ENCODE measurements at places on chromosomes 7 and 10.

DNA sequence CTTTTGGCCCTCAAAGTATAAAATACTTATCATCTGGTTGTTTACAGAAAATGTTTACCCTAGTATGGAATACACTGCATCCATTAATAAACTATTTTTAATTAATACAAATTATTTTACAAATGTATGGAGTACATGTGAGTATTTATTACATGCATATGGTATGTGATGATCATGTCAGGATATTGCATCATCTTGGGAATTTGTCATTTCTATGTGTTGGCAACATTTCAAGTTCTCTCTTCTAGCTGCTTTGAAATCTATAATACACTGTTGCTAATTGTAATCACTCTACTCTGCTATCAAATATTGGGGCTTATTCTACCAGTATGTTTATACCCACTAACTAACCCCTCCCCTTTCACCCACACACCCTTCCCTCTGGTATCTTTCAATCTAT lies 103.9 kb upstream of the THSD7A start:
- DNase-seq: no peak

- no peak for DNase-seq
Measured at GRCh38 chr10:119161680-119162451, 3.6 kb downstream of the SFXN4 start.

DNA sequence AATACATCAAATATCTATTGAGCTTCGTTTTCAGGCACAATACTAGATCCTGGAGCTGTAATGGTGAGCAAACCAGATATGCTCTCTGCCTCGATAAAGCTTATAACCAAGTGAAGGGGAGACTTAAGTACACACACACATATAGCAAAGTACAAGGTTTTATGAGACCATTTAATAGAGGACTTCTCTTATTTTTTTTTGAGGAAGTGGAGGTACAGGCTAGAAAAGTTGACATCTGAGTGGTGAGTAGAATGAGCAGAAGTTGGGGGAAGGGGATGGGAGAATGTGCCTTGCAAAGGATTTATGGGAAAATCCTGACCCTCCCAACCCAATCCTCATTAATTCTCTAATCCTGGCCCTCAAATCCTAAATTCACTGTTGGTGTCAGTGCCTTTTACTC lies 7.7 kb downstream of the CCDC136 start:
- DNase-seq: no peak

DNA sequence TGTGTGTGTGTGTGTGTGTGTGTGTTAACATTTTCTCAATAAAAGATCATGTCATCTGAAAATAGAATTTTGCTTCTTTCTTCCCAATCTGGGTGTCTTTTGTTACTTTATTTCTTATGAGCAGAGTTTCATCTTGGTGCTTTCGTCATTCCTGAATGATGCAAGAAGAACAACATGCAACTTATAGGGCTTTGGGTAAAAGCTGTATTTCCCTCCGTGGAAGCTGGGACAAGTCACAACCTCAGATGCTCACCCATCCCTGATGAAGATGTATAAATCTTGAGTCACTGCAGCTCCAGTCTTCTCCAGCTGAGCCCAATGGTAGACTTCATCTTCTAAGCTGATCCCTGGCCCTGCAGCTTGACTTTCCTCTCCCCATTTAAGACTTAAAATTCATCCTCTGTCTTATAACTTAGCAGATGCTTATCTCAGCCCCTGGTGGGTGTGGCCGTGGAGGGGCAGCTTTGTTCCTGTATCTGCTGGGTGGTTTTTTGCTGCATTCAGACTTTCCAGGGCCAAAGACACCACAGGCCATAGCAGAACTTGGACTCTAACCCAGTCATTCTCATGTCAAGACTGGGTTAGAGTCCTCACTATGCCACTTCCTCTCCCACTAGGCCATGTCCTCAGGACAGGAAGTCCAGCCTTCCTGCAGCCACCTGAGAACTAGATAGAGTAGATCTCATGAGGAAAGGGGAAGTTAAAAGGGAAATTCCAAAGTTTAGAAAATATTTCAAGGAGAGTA lies 356.4 kb downstream of the TNS3 start:
- DNase-seq: no peak

GRCh38 chr7:152136686-152137085 lies 111.2 kb downstream of the GALNT11 start:
- no peak for DNase-seq

GRCh38 chr7:131225619-131226513 lies 101.8 kb upstream of the MKLN1 start:
- DNase-seq: no peak

GRCh38 chr7:74587435-74588126 lies 69.9 kb upstream of the GTF2I start:
- no peak for DNase-seq

GRCh38 chr7:64630496-64630895 lies 35.4 kb upstream of the ZNF107 start:
- no peak for DNase-seq

DNA sequence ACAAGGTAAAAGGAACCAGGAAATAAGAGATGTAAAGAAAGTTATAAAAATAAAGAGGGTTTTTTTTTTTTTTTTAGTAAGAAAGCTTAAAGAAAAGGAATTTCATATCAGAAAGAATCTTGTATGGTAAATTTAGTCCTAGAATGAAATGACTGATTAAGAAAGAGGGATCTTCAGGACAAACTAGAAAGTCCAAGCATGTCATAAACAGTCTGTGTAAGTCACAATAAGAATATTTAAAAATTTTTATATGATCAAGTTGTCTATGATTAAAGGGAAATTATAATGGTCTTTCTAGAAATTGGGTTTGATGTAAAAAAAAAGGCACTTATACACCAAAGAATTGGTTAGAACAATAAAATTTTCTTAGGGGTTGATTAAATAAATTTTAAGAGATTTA lies 289.5 kb downstream of the XPNPEP1 start:
- DNase-seq: no peak

GRCh38 chr7:128989961-128990360 lies 52.2 kb downstream of the IRF5 start:
- no peak for DNase-seq

- DNase-seq: no peak
Measured at GRCh38 chr10:89795840-89796239, 94.5 kb downstream of the KIF20B start.

- DNase-seq: no peak
Measured at GRCh38 chr7:3214090-3214413, 87.0 kb upstream of the SDK1 start.

- DNase-seq: no peak
Measured at GRCh38 chr7:55099821-55100543, 81.2 kb downstream of the EGFR start.

GRCh38 chr10:117399341-117400196 lies 24.3 kb upstream of the PDZD8 start:
- DNase-seq: no peak

DNA sequence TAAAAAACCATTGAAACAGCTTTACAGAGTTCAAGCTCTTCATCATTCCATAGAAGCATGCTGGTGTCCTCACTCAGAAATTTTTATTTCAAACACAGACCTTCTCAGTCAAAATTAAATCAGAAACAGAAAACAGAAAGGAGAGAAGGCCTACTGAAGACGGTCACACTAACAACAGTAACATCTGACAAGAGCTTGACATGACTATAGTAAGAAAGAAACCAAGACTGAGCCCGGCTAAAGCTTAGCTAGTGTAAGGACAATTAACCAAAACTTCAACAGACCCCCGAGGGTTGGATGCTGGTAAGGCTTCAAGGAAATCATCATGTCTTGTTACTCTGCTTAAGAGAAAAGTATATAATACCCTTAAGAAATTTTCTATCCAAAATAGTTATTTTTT lies 38.6 kb downstream of the MTPN start:
- no peak for DNase-seq

- no peak for DNase-seq
Measured at GRCh38 chr7:70301673-70302185, 703.5 kb downstream of the AUTS2 start.

DNA sequence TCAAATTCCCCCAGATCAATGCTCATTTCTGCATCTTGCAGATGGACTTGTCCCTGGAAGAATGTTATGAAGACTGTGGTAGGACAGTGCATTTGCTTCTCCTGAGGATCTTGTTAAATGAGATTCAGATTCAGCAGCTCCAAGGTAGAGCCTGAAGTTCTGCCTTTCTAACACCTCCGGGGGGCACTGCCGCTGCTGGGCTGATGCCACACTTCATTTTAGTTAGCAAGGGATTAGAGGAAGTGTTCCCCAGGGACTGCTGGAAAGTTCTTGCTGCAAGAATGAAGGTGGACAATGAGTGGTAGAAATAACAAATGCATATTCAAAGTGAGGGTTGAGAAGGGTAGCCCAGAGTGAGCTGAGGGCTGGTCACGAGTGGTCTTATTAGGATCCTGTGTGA lies 434.3 kb upstream of the AKR1E2 start:
- no peak for DNase-seq

GRCh38 chr10:63214571-63214970 lies 81.4 kb downstream of the NRBF2 start:
- DNase-seq: no peak

DNA sequence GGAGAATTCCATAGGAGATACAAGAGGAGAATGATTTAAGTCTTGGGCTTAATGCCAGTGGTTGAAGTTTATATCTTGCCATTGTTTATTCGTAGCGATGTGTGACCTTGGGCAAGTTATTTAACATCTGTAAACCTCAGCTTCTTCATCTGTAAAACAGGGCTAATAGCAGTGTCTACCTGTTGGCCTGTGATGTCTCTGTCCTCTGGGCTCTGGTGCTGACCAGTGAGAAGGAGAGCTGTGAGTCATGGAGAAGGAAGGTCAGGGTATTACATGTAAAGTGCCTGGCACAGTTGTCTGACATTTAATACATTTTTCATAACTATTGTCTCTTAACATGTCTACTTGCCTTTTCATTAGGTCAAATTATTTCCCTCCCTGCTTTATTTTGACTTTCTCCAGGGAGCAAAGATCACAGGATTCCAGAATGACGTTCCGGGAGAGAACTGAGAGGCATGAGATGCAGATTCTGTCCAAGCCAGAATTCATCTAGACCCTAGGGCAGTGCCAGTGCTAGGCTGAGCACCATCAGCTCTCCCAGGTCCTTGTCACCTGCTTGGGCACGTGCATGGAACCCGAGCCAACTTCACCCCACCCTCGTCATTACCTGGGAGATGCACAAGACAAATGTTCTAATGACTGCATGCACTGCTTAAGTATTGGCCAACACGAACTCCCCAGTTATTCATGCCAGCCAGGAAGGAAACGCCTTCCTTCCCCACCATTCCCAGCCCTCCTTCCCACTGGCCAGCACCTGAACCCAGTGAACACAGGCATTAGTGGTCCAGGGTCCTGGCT lies 187.9 kb downstream of the DPY19L1 start:
- no peak for DNase-seq

DNA sequence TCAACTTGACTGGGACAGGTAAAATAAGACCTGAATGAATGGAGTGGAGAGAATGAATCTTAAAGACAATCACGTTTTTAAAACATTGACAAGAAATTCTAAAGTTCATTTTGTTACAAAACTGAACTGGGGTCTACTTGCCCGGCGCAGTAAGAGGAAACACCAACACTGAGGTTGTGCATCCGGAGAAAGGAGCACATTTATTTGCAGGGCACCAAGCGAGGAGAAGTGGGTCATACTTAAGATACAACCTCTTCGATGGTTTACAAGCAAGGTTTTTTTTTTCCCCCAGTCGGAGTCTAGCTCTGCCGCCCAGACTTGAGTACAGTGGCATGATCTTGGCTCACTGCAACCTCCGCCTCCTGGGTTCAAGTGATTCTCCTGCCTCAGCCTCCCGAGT lies 3.4 kb upstream of the REPIN1 start:
- no peak for DNase-seq

DNA sequence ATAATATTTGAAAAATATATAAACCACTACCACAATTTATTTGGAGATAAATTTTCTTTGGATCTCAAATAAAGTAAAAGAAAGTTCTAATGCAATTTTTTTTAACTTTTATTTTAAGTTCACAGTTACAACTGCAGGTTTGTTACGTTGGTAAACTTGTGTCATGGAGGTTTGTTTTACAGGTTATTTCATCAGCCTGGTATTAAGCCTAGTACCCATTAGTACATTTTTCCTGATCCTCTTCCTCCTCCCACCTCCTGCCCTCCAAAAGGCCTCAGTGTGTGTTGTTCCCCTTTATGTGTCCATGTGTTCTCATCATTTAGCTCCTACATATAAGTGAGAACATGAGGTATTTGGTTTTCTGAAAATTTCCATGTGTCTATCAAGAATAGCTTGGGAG lies 54.5 kb downstream of the CAV1 start:
- no peak for DNase-seq

- DNase-seq: no peak
Measured at GRCh38 chr10:101080933-101081931, 19.4 kb downstream of the KAZALD1 start.

DNA sequence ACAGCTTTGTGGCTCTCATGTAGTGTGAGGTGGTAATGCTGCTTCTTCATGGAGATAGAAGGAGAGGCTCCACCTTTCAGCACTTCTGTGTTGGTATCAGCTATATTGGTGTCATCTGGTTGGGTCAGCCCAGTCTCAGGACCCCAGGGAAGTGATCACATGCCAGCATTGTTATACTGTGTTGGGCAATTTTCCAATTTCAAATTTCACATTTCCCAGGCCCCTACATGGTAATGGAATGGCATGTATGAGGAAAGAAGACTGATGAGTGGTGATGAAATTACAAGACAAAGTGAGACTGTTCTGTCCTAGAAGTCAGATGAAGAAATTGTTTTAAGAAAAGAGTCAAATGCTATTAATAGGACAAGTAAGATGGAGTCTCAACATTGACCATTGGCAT lies 3.7 kb upstream of the AKR1C3 start:
- DNase-seq: no peak

DNA sequence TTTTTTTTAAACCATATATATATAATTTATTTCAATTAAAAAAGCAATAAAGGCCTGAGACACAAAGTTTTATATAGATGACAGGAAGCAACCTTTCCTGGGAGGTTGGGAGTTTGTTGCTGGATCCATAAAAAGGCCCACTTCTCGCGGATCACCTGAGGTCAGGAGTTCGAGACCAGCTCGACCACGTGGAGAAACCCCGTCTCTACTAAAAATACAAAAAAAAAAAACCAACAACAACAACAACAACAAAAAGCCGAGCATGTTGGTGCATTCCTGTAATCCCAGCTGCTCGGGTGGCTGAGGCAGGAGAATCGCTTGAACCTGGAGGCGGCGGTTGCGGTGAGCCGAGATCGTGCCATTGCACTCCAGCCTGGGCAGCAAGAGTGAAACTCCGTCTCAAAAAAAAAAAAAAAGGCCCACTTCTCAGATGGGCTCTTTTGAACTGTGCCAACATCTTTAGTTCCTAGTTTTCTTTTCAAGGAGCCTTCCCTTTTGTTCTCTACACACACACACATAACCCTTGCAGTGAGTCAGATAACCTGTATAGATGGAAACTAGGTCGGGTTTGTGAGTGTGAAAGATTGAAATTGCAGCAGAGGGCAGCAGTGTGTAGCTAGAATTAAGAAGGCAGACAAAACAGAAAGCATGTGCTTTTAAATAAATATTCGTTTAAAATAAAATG lies 1.2 kb upstream of the SMNDC1 start:
- no peak for DNase-seq

Data from activated naive CD4-positive, alpha-beta T cell (primary cell).